ENCODE measurements at places on chromosomes 7 and 10. TPM values are rescaled to one million over a fixed set of nuclear protein-coding genes. Genes with fewer than 3 reads are reported as not detected.

- no peak for DNase-seq
These were observed 128.7 kb upstream of the JCAD start for GRCh38 chr10:30188101-30188500.

GRCh38 chr7:130733931-130734814, at the start of gene KLF14:
Gene KLF14, minus strand, starts transcription at chr7:130734207. Its CDS starts 174 bp downstream, at chr7:130734033.
- no peak for DNase-seq

GRCh38 chr7:137017221-137017620, 148.8 kb downstream of the CHRM2 start:
- DNase-seq = no peak

GRCh38 chr10:90592638-90593302, 265.1 kb downstream of the HTR7 start:
- no peak for DNase-seq

GAD2 gene
- not detected for total RNA-seq

FAM13C gene
- not detected for total RNA-seq
